CD4-positive, alpha-beta T cell treated with Interleukin-17A for 4 hours (primary cell): ENCODE measurements at places on chromosomes 2 and 18.

DNA sequence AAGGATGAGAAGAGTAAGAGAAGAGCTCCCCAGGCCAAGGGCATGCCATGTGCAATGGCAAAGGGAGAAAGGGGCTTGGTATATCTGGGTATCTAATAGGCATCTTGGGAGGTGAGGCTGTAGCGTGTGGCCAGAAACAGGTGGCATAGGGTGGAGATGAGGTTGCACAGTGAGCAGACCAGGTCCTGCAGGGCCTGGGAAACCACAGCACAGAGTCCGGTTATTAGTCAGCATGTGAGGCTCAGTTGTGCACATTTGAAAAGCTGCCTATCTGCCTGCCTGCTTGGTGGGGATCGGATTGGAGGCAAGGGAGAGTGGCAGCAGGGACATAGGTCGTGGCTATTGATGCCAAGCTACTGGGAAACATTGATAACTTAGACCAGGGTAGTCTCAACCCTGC, 190.6 kb downstream of the TPGS2 start:
- no peak for DNase-seq

DNA sequence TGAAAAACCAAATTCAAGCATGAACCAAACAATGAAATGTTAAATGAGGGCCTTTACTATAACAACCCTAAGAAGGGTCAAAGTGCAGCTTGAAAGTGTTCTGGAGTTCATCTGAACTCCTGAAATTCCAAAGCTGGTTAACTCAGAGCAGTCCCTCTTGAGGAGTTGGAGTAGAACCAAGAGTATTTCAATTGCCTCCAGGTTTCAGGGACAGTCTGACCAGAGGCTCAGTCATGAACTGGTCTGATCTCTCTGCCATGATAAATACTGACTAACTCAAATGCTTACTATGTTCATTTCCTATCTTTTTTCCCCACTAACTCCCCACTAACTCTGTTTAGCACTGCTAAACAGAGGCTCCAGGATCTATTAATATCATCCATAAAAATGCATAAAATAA, 2.7 kb downstream of the STARD7 start:
- no peak for DNase-seq

GRCh38 chr2:9594366-9595054, 36.3 kb downstream of the YWHAQ start:
- DNase-seq, result no peak

DNA sequence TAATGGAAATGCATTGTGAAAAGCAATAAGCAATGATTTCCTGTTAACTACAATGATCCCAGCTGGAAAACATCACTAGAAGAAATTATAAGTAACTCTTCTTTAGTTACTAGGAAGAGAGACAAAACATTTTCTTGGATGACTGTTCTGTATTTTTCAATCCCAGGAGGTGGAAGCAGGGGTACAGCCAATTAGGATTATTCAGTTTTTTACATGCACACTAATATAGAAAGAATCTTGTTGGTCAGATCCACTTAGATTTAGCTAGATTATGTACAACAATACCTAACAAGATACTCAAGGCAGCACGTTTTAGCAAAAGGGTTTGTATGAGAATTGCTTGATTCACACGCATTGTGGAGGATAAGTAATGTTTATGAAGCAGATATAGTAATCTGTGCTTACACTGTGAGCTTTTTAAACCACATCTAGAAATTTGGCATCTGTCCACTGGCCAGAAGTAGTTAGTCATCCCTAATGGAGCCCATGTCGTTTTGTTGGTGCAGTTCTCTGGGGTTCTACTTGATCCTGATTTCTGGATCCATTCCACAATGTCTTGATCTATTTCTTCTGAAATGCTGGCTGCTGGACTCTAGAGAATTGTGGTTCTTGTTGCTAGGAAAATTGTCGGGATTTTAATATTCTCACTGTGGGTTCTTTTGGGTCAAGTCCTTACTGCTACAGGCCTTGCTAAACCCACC, 199.7 kb downstream of the ADCYAP1 start:
- DNase-seq, result no peak

- no peak for DNase-seq
These were observed 80.1 kb upstream of the SPOPL start for GRCh38 chr2:138421315-138421970.

DNA sequence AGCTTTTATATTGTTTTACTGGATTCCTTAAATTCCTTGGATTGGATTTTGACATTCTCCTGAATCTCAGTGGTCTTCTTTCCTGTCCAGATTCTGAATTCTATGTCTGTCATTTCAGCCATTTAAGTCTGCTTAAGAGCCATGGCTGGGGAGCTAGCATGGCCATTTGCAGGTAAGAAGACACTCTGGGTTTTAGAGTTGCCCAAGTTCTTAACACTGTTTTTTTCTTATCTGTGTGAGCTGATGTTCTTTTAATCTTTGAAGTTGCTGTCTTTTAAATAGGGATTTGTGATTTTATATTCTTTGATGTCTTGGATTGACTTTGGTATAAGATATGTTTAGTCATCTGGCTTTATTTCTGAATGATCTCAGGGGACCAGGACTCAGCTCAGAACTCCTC, 677.2 kb downstream of the CCDC85A start:
- no peak for DNase-seq

DNA sequence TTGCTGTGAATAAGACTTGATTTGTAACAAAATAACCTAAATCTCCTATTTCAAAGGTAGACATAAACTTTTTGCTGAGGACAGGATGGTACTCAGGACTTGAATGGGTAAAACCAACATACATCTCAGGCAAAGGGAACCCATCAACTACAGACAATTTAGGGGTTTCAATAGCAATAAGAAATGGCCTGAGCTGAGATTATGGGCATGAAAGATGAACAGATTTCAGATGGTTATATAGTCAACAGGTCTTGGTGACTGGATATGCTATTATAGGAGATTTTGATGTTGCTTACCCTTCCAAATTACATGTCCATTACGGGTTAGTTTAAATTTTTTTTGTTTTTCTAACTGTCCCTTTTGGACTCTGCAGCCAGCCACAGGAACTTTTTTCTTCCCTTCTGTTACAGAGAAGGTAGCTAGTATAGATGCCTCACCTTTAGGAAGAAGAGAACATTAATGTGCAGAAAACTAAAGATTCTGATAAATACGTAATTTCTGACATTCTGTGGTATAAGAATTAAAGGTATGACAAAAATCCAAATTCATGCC, 4.6 kb downstream of the RPS27A start:
- no peak for DNase-seq

GRCh38 chr2:45648636-45649035, 2.8 kb upstream of the PRKCE start:
- DNase-seq, result no peak

- no peak for DNase-seq
These were observed 29.2 kb downstream of the ZNF516 start for GRCh38 chr18:76465630-76466409.

GRCh38 chr2:101830555-101830954, 133.0 kb downstream of the MAP4K4 start:
- no peak for DNase-seq
